ENCODE measurements at places on chromosomes 12 and 14.
A peak's percentile ranks its signal among the peaks of the same experiment; 100 is the strongest.

- peak; percentile 62 for DNase-seq
These were observed 1.7 kb downstream of the PLEK2 start for GRCh38 chr14:67410313-67410712.

- DNase-seq = no peak
These were observed 27.0 kb upstream of the SLC2A14 start for GRCh38 chr12:7899755-7900154.

GRCh38 chr12:57093415-57094207 lies 4.7 kb downstream of the NAB2 start:
- peak; percentile 83 for DNase-seq

DNA sequence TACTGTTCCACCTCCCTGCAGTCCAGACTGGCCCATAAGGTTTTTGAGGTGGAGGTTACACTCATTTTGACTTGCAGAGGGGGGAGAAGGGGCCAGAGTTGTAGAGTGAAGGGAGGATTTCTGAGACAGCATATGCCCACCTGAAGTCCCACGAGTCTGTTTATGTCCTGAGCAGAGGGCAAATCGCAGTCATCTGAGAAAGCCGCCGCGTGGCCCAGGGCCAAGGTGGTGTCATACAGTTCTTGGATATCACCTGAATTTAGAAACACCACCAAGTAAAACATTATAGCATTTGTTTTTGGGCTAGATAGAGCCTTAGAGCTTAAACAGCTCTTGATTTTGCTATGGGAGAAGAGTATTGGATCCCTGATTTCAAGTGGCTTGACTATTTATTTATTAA lies 30.9 kb downstream of the TDG start:
- no peak for DNase-seq

DNA sequence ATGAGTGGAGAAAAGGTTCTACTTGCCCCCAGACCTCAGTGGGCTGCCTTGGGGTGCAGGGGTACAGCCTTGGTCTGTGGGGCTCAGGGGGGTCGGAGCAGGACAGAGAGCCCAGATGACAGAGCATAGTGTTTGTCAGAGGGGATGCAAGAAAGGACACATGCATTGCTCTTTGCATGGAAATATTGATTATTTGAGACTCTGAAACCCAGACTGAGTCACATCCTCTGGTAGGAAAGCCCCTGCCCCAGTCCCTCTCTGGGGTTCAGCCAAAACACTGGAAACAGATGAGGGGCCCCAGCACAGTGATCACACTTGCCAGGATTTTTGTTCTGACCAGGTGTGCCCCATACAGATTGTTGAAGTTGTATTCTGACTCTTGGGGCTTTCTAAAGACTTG lies 1094.4 kb downstream of the BCL11B start:
- DNase-seq = no peak
